ENCODE measurements at places on chromosomes 16 and 17. TPM values are rescaled to one million over a fixed set of nuclear protein-coding genes. Genes with fewer than 3 reads are reported as not detected.

- DNase-seq = peak; percentile 21
These were observed 28.5 kb upstream of the SHCBP1 start for GRCh38 chr16:46649588-46650253.

DNA sequence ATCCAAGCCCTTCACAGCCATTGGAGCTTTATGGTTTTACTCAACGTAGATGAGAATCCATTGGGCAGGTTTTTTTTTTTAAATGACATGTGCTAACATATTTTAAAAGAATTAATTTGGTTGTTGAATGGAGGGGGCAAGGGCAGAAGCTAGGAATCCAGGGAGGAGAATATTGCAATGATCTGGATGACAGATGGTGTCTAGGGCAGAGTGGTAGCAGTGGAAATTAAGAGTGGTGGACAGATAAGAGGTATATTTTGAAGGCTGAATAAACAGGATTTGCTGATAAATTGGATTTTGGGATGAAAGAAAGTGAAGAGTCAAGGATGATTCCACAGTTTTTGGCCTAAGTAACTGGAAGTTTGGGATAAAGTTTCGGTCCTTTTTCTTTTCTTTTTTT lies 54.8 kb upstream of the DHX40 start:
- no peak for DNase-seq

DNA sequence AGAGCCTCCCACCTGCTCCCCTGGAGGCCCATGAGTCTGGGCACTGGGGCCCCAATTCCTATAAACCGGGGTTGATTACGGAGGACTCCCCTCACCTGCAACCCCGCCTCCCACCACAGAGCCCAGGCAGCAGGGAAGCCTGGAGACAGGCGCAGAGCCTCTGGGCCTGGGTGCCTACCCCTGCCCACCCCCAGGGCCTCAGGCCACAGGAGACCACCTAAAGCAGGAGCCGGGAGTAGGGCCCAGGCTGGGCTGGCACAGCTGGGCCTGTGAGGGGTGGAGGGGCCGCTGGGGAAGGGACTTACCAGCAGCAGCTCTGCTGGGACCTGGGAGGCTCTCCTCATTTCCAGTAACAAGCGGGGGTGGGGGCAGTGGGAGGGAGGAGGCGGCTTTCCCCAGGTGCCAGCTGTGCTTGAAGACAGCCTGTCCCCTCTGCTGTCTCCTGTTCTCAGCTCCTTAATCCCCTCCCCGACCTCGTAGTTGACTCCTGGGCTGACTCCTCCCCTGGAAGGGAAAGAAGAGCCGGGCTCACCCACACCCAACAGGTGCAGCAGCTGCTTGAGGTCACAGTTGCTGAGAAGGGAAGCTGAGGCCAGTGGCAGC lies 46.8 kb downstream of the TMEM235 start:
- DNase-seq = no peak

DNA sequence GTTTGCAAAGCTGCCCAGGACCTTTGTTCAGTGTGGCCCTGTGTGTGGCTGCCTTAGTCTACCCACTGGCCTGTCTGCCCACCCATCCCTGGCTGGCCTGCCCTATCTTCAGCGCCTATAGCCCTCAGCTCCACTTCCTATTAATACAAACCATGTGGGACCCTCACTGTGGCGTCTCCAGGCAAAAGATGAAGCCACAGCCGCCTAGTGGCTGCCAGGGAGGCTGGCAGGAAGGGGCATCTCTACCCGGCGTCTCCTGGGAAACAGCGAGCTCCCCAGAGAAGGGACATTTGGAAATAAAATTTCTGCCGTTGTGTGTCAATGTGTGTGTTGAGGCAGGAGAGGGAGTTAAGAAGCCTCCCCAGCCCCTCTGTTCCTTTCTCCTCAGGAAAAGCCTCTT lies 31.5 kb downstream of the NEUROD2 start:
- no peak for DNase-seq

Gene SERPINF2
- not detected for total RNA-seq

Gene TBC1D3E
- 0.41 TPM for total RNA-seq

- DNase-seq = no peak
These were observed 31.0 kb upstream of the ARL4D start for GRCh38 chr17:43367737-43368242.

DNA sequence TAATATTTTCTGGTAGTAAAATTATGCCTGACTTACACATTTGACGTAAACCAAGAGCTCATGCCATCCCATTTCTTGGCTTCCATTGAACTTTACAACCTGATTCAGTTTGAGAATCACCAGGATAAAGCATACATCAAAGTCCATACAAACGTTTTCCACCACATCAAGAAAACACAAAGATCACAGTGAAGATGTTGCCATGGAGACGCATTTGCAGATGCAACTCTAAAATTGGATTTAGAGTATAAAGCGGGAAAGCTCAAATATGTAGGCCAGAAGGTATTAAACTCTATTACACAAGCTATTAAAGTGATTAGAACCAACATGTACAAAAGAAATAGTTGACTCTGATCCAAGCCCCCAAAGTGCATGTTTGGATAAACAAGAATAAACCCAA lies 10.4 kb downstream of the C16orf46 start:
- no peak for DNase-seq

GRCh38 chr16:85278839-85279238 lies 166.6 kb upstream of the CIBAR2 start:
- DNase-seq = no peak

Gene ABCC11
- total RNA-seq = 0.41 TPM

DNA sequence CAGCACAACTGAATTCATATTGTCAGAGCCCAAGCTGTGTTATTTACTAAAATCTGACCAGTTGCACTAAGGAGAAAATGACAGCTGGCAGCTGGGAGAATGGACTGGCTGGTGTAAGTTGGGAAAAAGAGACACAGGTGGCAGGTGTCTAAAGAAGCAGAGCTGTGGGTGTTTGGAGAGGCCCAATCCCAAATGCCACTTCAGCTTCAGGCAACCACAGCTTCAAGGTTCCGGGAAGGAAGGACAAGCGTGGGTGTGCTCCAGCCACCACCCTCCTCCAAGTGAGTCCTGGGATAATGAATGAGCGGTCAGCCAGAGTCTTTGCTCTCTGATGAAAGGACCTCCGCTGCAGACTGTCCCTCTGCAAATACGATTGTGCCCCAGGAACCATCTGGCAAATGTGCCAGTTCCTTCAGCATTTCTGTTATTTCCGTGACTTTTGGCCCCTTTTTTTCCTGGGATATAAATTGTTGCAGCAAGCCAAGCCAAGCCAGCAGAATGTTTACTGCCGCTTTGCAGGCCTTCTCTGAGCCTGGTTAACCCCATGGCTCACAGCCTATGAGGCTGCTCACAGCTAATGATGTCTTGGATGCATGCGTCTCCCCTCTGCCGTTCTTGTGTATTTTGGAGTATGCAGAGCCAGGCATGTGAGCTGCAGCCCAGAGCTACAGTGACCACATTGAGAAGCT lies 9.5 kb upstream of the RHBDL3 start:
- DNase-seq = no peak

Gene FOXJ1
- total RNA-seq = 0.82 TPM

Gene SRL
- under 0.01 TPM for total RNA-seq

DNA sequence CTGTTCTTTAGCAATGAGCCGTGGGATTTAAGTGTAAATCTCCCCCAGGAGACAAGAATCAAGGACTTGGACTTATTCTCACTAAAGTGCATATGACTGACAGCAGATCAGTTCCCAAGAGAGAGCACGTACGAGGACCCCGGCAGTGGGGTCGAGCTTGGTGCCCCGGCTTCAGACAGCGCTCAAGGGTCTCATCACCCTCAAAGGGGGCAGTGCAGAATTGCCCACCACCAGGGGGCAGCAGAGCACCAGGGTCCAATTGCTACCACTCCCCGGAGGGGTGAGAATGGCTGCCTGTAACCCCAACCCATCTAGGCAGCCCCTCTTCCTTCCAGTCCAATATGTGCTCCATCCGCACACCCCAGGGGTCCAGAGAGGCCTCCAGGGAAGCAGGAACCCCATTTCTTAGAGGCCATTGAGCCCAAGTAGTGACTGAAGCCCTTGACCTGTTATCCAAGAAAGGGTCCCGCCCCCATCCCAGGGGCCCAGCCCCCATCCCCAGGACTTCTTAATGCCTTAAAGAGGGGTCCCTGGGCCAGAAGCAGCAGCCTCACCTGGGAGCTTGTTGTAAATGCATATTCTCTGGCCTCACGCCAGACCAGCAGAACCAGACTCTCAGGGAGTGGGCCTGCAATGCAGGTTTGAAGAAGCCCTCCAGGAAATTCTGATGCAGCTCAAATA lies 86.1 kb downstream of the ZDHHC7 start:
- DNase-seq = no peak

Gene ALOX12
- under 0.01 TPM for total RNA-seq

DNA sequence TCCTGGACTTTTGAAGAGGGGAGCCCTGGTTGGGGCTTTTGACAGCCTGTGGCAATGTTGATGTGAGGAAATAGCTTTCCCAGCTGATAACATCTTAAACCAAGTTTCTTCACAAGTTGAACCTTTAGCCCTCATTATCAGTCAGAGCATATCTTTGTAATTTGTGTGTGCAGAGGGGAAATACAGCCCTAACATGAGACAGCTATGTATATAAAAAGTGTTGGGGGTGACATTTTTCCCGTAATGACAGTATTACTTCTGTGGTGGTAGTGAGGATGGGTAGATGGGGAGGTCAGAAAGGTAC lies 221.1 kb downstream of the FTO start:
- no peak for DNase-seq

GRCh38 chr16:4868026-4868425 lies 20.7 kb downstream of the UBN1 start:
- no peak for DNase-seq

DNA sequence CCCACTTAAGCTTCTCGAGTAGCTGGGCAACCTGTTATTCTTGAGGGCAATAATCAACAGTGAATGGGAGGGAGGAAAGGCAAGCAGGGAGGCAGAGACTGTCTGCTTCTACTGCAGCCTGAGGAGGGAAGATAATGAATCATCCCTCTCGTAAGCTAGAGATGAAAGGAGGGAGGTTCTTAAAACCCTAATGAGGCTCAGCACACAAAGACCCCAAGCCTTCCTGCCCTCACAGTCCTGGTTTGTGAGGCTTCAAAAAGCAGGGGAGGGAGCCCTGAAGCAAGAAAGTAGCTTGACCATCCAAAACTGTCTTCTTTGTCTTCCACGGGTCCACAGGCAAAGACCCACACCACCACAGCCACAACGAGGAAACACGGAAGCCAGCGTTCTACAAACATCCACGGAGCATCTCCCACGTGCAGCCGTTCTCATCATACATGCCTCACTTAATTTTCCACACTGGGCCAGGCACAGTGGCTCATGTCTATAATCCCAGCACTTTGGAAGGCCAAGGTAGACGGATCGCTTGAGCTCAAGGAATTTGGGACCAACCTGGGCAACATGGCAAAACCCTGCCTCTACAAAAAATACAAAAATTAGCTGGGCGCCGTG lies 1.8 kb downstream of the PIK3R5 start:
- no peak for DNase-seq

GRCh38 chr17:81428121-81428515 lies 32.9 kb downstream of the BAHCC1 start:
- DNase-seq = no peak

GRCh38 chr16:67530013-67530939 lies 1.6 kb downstream of the RIPOR1 start:
- peak; percentile 91 for DNase-seq

DNA sequence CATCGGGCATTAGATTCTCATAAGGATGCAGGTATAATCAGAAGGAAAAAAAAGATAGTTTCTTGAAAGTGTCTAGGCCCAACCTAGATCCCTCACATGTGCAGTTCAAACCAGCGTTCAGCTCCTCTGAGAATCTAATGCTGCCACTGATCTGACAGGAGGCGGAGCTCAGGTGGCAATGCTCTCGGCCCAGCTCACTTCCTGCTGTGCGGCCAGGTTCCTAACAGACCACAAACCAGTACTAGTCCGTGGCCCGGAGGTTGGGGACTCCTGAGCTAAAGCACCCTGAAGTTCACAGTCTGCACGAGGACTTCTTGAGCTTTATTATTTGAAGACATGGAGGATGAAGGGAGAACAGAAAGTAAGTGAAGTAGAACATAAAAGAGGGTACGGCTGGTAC lies 16.8 kb downstream of the SMCR8 start:
- no peak for DNase-seq

- DNase-seq = no peak
These were observed 117.0 kb downstream of the RGS9 start for GRCh38 chr17:65254166-65254565.

Gene TNRC6A
- total RNA-seq = 53.8 TPM

DNA sequence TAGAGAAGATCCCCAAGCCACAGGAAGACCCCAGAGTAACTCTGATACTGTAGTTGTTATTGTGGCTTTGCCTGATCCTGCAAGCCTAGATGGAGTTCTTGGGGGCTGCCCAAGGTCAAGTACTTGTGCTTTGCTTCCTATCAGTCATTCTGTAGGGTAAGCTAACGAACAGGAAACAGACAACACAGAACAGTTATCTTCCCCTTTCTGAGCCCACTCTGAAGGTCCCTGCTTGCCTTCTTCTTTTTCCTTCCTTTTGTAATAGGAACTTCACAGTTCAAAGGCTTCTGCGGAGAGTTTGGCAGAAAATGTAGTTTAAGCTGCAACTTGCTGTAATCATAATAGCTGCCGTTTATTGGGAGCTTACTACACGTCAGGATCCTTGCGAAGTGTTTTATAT lies 494.1 kb upstream of the ERCC4 start:
- no peak for DNase-seq

DNA sequence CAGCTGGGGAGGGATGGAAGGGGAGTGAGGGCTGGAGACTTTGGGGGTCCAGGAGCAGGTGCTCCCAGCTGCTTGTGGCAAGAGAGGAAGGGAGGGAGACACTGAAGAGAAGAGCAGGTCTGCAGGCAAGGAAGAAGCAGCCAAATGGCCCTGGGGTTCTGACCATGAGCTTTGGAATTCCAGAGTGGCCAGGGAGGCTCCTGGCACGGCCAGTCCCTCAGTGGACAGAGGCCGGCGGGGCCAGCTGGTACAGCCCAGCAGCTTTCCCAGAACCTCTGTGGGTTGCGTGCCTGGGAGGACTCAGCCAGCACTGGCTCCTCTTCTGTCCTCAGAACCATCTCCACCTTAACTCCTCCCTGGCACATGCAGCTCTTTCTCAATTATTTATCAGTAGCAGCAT lies 233.0 kb downstream of the MSI2 start:
- no peak for DNase-seq

DNA sequence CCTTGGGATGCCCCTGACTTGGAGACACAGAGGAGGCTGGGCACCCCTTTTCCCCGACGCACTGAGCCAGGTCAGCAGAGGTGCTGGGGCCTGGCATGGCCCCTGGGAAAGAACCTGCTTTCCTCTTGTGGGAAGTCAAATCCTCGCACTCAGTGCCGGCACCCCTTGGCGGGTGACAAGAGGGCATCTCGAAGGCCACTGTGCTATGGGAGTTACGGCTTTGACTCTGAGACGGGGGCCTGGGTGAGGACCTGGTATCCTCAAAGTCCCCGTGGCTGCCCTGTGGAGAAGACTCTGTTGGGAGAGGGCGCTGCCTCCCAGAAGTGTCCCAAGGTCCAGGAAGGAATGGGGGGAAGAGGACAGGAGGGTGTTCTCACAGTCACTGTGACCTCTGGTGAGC lies 117.0 kb downstream of the METRNL start:
- DNase-seq = no peak

Gene NOD2
- total RNA-seq = under 0.01 TPM

Gene PRSS33
- total RNA-seq = not detected

Gene SPAG9
- 297 TPM for total RNA-seq

Measured in frontal cortex (tissue), 4 donors.